ENCODE measurements at places on chromosomes 11 and 22.

DNA sequence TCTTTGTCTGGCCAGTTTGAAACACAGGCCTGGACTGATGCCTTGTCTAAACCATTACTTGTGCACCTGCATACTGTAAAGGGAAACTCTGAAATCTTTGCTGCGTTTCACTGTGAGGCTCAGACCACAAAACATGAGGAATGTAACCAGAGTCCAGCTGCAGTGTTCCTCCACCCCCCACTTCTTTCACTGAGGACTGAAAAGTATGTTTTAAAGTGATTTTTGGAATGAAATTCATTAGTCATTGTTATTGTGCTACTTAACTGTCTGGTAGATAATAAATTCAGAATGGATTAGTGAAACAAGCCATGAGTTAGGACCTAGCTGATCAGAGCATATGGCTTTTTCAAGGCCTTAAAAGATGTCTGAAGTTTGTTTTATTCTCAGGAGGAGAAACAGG, 181.2 kb downstream of the WNT11 start:
- no peak for DNase-seq

DNA sequence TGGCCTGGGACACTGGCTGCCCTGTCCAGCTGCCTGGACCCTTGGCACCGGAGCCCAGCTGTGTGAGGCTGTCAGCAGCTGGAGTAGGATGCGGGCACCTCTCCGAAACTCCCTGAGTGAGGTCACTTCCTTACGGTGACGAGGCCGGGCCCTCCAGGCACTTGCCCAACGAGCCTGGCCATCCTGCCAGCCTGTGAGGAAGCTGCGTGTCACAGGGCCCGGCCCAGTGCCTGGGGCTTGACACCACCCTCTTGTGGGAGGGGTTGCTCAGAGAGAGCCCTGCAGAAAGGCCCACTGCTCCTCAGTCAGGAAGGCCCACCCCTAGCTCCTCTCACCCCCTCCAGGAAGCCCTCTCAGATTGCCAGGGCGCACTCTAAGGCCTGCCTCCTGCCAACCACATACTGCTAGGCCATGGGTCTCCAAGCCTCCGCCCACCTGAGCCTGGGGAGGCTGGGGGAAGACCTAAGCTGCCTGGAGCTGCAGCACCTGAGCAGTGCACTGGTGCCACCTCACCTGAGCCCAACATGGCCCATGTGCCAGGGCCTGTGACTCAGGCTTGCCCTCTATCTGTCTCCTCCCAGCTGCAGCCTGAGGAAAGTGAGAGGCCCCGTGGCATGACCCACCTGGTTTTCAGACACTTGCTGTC, 4.3 kb upstream of the PHLDA2 start:
- no peak for DNase-seq

- DNase-seq = no peak
Measured at GRCh38 chr22:26953012-26953883, 295.9 kb downstream of the MIAT start.

DNA sequence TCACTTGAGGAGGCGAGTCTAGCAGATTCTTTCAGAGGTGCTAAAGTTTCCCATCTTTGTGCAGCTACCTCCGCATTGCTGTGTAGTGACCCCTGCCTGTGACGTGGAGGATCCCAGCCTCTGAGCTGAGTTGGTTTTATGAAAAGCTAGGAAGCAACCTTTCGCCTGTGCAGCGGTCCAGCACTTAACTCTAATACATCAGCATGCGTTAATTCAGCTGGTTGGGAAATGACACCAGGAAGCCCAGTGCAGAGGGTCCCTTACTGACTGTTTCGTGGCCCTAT, 8.9 kb upstream of the SAMM50 start:
- DNase-seq = no peak

DNA sequence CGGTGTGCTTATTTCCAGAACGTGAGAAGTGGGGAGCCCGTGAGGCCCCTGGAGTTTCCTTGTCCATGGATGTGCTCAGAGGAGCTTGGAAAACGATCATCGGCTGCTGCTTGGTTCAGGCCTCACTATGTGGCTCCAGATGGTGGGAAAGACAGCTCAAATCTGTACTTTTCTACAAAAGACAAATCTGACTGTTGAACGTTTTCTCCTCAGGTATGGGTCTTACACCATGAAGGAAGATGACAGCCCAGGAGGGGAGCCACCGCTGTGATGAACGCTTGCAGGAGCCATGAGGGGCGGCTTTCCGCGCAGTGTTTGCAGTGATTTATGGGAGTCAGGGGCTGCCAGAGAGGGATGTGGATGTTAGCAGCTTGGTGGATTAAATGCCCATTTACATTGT, 109.4 kb upstream of the E2F8 start:
- no peak for DNase-seq

DNA sequence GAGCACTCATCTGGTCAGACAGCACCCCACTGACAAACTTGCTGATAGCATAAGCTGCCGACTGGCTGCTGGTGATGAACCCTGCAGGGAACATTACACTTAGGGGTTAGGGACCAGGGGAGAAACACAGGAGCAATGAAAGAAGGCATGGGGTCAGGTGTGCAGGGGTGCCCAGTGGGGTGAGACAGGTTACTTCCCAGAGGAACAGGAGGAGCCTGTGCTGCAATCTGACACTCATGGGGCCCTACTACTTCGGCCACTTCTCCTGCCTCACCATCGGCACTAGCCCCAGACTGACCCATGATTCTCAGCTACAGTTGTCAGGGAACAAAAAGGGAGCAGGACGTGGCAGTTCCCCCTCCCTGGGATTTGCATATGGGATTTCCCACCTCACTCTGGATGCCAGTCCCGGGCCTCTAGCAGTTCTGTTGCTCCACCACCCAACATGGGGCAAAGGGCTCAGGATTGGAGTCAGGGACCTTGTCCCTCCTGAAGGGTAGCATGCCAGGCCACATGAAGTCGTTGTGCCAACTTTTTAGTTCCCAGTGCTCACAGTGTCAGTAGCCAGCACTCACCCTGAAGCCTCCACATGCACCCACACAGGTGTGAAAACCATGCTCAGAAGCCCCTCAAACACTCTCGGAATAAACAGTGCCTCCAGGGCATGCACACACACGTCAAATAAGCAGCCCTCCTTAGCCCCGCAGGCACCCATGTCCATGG, 2.2 kb downstream of the SLC37A4 start:
- DNase-seq = peak; percentile 7

DNA sequence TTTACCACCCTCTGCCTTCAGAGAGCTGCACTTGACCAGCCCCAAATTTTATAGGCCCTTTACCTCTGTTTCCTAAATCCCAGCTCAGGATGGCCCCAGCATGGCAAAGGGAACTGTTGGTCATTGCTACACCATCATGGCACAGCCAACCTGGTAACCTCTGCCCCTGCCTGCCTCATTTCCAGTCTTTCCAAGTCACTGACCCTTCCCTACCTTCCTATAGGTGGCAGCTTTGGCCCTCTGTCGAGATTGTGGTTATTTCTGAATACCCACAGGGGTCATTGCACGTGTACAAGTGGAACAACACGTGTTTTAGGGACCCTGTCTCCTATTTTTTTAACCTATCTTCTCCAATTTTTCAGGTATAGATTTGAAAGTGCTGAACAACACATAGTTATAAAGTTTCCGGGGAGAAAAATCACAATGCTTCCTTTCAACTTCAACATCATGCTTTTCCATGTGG, 2.8 kb downstream of the GALNT18 start:
- no peak for DNase-seq

DNA sequence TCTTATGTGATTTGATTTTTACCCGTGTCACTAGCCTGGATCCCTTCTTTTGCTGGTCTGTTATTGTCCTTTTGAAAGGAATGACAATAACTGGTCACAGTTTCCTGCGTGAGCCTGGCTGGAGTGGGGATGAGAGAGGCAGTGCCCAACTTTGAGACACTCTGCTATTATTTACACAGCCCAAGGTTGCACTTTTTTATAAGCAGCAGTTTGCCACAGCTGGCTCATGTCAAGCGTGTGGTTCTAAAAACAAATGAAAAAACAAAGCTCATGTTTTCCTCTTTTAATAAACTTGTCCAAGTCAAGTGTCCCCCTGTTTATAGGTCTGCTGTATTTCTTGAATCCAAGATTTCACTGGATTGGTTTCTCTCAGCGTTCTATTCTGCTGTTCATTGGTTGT, 201.3 kb downstream of the GRIK4 start:
- DNase-seq = no peak

DNA sequence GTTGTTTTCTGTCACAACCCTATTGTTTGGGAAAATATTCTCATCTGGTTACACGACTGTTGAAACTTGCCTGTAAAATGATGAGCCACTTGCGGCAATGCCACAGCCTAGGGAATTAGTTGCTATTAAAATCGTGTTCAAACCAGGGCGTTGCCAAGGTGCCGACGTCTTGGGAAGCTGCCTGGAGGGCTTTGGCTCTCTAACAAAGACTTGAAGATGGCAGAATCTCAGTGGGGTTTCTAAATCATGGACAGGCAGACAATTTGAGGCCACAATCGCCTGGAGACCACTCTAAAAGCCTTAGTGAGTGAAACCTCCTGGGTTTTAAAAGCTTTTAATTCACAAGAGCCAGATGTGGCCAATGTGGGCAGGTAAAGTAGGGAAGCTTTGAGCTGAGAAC, 117.2 kb upstream of the BMAL1 start:
- no peak for DNase-seq

DNA sequence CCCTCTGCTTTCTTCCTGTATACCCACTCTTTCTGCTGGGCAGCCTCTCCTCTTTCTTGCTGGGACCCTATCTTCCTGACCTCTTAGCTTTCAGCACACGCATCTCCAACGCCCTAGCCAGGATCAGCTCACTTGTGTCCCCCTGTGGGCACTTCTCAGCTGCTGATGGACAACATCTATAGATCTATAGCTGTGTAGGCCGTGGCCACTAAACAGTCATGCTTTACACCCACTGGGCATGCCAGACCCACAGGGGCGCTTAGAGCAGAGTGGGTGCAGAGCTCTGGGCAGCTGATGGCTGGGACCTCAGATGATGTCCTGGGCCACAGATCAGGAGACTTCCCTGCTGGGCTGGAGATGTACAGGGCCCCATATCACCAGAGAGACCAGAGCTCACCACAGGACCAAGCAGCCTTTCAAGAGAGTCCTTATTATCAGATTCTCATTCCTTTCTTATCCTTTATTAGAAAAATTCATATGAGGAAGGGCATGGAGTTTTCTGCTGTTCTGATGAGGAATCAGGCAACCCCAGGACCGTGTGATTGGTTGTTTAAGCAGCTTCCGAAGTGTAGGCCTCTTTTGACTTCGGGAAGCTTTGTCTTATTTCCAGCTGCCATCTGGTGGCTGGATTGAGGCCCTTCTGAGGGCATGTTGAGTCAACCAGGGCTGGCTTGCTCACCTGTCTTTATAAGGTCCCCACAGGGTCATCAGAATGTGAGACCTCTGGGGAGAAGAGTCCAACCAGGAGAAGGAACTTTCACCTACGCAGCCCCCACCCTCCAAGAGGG, 60.5 kb downstream of the OSBP2 start:
- DNase-seq = peak; percentile 77

All from D721Med (cell line).